Activated CD4-positive, alpha-beta T cell treated with anti-CD3 and anti-CD28 coated beads for 4 hours (primary cell): ENCODE measurements at places on chromosomes 4 and X.

- no peak for DNase-seq
These were observed 30.4 kb downstream of the FGFR3 start for GRCh38 chr4:1823545-1823932.

DNA sequence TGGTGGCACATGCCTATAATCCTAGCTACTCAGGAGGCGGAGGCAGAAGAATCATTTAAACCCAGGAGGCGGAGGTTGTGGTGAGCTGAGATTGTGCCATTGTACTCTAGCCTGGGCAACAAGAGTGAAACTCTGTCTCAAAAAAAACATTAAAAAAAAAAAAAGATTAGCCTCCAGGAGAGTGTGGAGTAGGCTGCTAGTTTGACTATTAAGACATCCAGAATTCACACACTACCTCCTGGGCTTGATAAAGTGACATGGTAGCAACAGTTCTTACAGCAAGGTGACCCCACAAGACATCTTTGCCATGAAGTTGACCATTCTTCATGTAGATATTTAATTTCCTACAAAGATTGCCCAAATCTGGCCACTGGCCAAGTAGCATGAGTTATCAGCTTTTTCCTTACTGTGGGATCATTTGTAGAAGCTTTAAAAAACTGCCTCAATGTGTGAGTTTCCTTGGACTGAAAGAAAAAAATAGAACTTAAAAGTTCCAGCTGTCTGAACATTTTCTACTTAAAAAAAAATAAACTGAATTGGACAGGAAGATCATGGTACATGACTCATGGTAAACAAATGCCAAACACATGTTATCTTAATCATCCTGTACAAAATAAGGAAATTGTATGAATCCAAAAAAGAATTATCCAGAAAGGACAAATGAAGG lies 35.3 kb upstream of the SPRY1 start:
- DNase-seq, result no peak

DNA sequence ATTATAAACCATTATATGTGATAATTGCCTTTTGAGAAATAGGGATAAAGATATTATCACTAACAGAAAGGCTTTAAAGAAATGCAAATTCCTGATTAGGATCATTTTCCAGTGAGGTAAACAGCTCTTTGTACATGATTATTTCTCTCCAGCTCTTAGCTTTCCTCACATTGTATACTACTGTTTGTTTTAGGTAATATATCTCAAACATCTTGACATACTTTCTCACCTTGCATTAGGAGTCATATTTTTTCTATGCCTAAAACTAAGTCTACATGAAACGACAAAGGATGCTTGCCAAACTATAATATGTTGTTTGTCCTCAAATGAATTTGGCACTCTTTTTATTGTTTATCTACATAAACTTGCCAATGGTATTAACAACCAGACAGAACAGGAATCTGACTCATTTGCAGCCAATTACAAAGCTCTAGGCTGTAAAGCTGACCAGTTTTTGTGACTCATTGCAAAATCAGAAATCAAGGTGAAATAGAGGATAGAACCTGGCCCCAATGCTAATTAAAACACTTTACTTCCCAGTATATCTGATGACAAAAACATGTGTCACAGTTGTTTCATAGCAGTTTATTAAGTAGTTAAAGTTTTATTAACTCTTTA lies 107.0 kb downstream of the IQCM start:
- DNase-seq, result no peak

GRCh38 chrX:127457161-127457560 lies 595.0 kb downstream of the ACTRT1 start:
- no peak for DNase-seq

DNA sequence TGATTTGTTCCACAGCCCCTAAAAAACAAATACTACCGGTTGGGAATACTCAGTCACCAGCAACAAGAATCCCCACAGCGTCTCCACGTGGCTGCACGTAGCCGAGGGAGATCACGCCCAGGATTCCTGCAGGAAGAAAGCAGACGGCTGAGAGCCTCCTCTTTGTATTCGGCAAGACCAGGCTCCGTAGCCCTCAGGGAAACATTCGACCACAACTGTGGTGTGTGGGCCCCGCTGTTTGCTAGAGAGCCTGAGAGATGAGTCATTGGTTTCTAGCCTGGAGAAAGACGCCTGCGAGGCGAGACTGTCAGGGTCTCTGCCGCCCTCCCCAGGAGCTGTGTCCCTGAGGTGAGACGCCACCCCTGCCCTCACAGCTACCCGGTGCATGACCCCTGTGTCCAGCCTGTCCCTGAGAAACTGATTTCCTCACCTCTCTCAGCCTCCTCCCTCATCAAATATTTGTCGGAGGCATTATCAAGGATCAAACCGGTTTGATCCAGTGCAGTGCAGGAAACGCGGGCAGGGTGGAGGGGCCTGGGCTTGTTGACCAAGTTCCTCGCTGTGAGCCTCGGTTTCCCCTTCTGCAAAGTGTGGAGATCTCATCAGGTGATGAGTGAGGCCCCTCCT lies 4.7 kb upstream of the S100P start:
- peak; percentile 71 for DNase-seq
